ENCODE measurements at places on chromosomes 5 and 9.
A peak's percentile ranks its signal among the peaks of the same experiment; 100 is the strongest.

DNA sequence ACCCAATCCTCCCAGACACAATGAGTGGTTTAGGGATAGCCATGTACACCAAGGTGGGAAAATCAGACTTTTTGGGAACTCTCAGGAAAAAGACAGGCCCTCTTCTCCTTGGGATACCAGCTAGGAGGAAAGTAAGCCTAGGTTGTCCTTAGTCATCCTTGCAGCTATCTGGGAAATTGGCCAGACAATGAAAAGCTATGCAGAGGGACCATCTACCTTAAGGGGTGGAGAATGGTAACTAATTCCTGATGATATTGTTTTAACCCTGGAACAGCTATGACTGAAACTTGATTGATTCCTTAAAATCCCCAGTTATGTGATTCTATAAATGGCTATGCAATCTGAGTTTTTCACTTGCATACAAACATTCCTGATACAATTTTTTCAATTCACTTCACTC lies 88.9 kb upstream of the BNC2 start:
- DNase-seq, result peak; percentile 46

GRCh38 chr9:84670138-84671041 lies 861 bp downstream of the NTRK2 start:
- peak; percentile 7 for DNase-seq

GRCh38 chr5:133299021-133299420 lies 247.2 kb downstream of the HSPA4 start:
- DNase-seq, result no peak

- DNase-seq, result no peak
These were observed 783.8 kb upstream of the WWC1 start for GRCh38 chr5:167507463-167508233.

- DNase-seq, result no peak
These were observed 199.3 kb downstream of the SEC61B start for GRCh38 chr9:99421369-99421768.
